CD4-positive, alpha-beta T cell treated with Interleukin-10 for 1 hour (primary cell): ENCODE measurements at places on chromosomes 11 and 22.

DNA sequence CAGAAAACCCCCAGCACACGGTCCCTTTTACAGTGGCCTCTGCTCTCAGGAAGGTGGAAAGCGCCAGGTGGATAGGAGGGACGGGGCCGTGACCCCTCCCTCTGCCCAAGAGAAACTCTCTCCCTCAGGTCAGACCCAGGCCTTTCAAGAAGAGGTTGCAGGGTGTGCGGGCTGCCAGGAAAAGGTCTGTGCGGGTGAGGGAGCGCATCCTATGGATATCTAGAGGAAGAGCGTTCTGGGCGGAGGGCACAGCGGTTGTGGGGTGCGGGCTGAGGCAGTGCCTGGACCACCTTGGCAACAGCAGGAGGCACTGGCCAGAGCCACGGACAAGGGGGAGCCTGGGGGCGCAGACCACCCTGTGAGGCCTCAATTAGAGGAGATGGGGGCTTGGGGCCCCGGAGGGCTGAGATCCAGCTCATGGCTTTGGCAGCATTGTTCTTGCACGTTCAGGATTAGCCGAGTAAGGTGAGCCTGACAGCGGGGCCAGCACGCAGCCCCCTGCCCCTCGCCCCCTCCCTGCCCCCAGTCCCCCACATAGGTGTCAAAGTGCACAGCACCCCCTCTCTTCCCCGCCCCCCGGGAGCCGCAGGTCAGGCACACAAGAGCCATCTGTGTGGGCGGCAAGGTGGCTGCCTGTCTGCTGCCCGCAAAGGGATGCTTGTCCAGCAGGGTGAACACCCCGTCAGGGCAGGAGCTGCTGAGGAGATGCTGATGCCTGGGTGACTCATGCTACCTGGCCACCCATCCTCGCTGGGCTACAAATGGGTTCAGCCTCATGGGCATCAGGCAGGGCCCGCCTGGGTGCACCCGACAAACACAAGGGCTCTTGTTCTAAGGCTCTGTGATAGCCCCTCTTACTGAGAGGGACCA is 92.8 kb upstream of the KCNQ1OT1 start:
- DNase-seq: no peak

DNA sequence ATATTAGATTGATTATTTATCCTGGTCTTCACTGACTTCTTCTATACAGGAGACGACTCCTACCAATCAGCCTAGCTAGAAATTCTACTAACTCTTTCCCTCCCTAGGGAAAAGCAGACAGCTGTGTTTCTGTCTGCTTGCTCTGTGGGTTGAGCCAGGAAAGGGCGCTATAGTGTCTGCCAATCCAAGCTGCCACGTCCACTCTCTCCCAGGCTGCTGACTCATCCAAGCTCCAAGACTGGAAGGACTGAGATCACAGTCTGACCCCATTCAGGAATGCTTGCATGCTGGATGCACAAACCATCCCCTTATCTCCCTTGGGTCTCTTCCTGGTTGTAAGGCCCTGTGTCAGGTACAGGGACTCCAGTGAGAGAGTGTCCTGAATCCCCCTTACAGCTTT is 955.6 kb downstream of the OPCML start:
- no peak for DNase-seq

- DNase-seq: no peak
Observed at GRCh38 chr11:50037251-50037650, 4.6 kb downstream of the OR4C45 start.

- DNase-seq: peak; percentile 20
Observed at GRCh38 chr11:121112498-121113455, 11.7 kb downstream of the TECTA start.

DNA sequence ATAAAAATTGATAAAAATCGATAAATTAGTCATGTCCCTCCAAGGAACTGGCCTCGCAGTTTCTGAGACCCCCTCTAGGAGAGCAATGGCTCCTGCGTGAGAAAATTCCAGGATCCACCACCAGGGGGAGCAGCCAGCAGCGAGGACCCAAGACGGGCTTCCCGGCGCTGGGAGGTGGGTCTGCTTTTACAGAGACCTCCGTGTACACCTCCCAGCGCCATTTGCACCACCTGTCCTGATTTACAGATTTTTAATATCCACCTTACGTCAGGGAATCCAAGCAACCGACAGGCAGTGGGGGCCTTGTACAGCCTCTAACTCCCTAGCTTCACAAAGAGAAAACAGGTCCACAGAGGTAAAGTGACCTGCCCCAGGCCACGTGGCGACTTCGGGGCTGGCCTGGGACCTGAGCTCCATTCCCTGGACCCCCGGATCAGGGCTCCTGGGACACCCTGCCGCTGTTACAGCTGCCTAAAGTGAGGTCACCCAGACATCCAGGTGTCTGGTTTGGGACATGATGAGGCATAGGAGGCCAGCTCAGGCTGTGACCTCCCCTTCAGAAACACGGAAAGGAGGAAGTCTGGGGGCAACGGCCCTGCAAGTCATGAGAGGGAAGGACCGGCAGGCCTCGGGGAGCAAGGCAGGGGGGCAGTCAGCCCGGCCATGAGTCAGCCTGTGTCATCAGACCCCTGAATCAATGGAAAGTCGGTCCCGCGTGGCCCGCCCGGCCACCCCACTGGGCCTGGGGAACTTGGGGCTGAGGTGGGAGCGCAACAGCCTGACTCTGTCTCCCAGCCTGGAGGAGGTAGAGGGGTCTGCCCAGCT is 3.5 kb downstream of the OSM start:
- peak; percentile 81 for DNase-seq
